Muscle of arm (tissue), 14 donors: ENCODE measurements at places on chromosomes 6 and 20.

DNA sequence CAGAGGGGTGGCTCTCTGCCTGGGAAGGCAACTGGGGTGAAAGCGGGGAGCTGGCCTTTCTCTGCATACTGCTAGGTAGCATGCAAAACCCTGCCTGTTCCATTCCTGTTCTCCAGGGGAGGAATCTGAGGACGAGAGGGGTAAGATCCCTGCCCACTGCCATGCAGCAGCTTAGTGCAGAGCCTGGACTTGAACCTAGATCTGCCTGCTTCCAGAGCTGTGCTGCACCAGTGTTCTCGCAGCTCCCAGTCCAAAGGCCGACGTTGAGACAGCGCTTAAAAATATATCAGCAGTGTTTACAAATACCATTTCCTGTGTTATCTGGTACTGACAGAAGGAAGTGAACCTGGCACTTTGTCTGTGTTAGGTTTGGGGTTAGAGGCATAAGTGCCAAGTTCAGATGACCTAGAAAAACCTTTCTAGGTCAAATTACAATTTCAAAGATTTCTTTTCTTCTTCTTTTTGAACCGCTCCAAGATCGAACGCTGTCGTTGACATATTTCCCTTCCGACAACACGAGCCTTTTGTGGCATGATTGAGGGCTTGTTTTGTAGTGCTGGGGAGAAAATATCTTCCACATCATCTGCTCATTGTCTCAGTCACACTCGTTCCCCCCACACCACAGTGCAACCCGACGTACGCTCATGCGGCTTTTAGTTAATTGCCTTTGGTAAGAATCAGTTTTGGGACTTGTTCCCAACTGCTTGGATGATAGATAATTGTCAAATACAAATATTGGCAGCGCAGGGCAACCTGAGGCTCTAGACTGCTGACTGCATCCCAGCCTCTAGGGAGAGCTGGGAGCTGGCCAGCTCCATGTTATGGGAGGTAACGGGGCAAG, 44.6 kb downstream of the TOX2 start:
- no peak for DNase-seq

GRCh38 chr6:129183187-129183591, 300.3 kb downstream of the LAMA2 start:
- no peak for DNase-seq

DNA sequence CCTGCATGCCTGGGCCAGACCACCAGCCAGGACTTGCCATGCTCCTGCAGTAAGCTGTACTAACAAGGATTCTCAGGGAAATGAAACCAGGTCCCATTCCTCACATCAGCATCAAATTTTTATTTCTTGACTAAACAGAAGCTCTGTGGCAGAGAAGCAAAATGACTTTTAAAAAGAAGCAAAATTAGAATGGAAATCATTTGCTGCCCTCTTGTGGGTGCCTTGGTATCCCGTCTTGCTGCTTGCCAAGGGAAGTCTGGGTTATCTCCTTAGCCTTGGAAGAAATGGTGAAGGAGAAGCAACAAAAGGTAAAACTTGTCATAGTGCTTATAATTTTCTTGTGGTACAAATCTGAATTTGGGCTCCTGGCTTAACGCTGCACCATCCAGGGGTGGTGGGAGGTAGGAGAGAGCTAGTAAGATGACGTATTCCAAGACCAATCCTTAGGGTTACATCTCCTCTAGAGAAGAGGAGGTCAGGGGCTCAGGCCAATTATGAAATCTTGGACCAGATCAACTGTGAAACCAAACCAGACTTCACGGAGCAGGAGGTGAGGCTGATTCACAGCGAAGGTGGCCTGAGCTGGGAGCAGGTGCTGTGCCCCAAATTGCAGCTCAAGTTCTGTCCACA, 107.5 kb downstream of the FAXC start:
- DNase-seq: no peak

GRCh38 chr20:20489054-20489453, 121.2 kb downstream of the INSM1 start:
- no peak for DNase-seq

DNA sequence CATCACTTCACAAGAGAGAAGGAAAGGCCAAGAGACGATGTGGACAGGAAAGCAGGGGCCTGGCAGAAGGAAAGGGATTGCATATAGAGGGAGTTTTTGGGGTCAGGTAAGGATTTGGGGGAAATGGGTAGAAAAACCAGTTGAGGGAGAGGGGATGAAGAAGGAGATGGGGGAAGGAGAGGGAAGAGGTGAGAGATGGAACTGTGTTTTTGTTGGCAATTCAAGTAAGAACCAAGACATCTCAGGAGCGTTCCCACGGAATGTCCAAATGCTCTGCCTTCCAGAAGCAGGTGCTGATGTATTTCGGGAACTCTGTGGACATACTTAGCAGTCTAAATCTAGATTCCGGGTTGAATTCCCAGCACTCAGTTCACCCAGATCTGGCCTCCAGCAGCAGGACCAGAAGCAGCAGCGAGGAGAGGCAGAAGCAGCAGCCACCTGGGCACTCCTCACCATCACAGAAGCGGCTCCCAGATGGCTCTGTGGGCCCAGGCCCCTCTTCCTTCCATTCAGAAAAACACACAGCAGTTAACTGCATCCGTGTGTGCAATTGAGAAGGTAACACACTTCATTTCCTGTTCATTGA, 88.8 kb downstream of the DZANK1 start:
- no peak for DNase-seq

GRCh38 chr6:144262470-144263369, 22.4 kb upstream of the UTRN start:
- DNase-seq: no peak

- DNase-seq: no peak
These were observed 22.2 kb downstream of the RCAN2 start for GRCh38 chr6:46469021-46469420.

DNA sequence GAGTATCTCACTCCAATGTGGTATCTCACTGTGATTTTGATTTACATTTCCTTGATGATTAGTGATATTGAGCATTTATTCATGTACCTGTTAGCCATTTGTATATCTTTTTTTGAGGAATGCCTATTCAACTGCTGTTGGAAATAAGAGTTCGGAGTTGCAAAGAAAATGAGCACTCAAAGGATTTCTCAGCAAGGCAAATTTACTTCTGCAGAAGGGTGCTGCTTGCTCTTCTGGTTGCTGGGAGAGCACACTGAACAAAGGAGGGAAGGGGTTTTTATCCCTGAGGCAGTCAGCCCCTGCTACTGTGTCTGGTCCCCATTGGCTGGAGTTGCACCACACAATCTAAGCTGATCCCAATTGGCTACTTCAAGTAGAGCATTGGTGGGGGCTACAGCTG, 822.4 kb upstream of the ADGRB3 start:
- DNase-seq: no peak

DNA sequence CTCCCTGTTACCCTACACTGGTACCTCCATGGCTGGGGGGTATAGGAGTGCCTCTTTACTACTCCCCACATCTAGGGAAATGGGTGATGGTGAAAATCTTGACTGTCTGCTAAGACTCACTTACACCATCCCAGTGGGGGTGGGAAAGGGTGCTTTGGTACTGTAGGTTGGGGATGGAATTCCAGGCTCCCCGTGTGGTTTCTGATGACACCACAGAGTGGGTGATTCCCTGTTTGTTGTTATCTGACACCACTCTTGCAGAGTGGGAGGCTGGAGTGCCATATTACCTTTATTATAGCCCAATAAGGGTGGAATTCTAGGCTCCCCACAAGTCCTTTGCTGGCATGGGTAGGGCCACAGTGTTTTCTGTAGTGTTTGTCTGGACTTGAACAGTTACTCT, 264.6 kb upstream of the MAN1A1 start:
- DNase-seq: no peak

DNA sequence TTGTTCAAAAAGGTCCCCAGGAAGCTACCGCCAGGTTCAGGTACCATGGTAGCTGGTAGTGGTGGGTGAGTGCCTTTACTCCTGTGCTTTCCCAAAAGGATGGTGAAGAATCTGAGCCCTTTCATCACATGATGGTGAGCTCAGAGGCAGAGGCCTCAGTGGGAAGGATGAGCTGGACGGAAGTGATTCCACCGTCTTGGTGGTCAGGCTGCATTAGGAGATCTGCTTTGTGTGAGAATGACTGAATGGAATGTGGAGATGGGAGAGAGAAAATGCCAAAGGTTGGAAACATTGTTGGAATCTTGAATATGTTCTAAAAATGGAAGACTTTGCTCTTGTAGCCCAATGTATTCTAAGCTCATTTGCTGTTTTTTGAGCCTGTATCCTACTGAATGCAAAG, 108.1 kb upstream of the SCP2D1 start:
- DNase-seq: no peak

GRCh38 chr6:152301765-152302568, 335.2 kb downstream of the SYNE1 start:
- peak; percentile 89 for DNase-seq

GRCh38 chr6:27977387-27977786, 20.3 kb downstream of the OR2B6 start:
- DNase-seq: no peak

DNA sequence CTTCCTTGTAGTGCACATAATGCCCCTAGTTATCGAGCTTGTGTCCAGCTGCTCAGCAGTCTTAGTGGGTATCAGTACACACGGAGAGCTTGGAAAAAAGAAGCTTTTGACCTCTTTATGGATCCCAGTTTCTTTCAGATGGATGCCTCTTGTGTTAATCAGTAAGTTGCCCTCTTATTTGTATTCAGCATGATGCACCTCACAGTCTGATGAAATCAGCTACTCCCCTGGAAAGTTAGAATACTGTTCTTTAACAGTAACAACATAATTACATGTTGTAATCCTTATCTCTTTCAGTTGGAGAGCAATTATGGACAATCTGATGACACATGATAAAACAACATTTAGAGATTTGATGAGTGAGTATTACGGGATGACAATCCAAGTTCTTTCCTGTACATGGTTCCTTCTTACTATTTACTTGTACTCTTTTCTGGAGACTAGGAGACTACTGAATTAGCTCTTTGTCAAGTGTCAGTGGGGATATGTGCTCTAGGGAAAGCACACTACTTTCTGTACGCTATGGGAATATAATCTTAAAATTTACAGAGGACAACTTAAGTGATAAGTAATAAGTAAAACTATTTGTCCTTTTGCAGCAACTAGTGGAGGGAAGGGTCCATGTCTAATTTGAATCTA, 39.1 kb downstream of the PGM3 start:
- no peak for DNase-seq

GRCh38 chr6:128024046-128024445, 123.2 kb upstream of the THEMIS start:
- DNase-seq: peak; percentile 17

DNA sequence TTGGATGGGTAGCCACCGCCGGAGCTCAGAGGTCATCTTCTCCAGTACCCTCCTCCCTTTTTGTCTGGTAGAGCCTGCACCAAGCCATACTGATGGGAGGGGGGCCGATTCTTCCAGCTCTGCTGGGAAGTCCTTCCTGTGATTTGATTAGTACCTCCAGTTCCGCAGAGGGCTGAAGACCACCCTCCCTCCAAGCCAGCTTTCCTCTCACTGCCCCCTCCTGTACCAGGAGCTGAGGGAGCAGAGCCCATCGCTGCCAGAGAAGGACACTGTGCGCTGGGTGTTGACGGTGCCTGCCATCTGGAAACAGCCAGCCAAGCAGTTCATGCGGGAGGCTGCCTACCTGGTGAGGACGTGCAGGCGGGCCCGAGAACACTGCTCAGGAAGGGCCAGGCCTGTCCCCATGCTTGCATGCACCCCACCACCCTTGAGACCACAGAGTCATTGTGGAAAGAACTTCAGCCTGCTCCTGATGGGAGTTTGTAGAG, 13.2 kb downstream of the HSPA12B start:
- DNase-seq: no peak

DNA sequence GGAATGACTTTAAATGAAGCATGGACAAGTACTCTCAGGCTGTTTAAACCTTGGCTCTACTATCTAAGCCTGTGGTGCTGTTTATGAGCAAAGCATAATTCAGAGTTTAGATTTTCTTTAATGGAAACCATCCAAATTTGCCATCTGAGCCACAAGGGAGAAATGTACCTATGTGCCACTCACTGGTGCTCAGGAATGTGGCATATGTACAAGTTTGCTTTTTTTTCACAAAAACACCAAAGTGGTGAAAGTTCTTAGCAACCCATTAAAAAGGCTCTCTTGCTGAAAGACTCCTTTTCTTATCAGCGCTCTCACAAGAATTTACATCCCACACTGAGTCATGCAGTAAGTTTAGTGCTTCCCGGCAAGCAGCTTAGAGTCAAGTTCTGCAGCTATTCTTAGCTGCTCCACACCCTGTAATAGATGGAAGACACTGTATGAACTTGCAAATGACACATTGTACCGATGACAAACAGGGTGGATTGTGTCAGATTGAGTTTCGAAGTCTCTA, 57.3 kb upstream of the MLIP start:
- DNase-seq: peak; percentile 53

- DNase-seq: no peak
These were observed 34.7 kb upstream of the ASCC3 start for GRCh38 chr6:100915876-100916275.

DNA sequence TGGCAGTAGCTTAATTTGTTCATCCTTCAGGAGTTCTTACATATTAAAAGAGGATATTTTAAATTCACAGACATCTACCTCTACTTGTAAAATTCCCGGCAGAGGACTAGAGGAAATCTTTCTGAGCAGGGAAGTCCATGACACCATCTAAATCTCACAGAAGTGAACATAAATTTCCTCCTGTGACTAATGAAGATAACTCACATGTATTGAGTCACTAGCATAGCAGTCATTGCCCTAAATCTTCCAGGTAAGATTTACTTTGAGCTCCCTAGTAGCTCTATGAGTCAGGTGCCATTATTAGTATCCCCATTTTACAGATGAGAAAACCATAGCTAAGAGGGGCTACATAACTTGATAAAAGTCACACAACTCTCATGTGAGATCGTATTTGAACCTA, 1058.6 kb upstream of the FLRT3 start:
- DNase-seq: no peak

DNA sequence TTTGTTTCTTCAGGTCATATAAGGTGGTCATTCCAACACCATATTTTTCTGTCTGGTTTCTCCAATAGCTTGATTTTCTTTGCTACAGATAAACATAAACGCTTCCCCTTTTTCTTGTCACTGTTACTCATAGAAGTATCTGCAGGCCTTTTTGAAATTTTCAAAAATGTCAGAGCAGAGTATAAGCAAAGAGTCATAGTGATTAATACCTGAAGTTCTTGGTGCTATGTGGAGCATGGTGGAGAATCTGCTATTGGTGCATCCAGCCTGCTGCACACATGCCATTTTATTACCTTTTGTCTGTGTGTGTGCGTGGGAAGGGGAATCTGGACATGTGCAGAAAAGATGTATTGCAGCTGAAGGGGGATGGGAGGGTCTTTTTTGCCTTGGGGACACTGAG, 19.7 kb downstream of the STX11 start:
- no peak for DNase-seq
